ENCODE measurements at places on chromosomes 2 and 18.

GRCh38 chr2:46268196-46268595 lies 29.0 kb upstream of the EPAS1 start:
- DNase-seq = no peak

- DNase-seq = no peak
Measured at GRCh38 chr18:45666520-45666919, 51.2 kb downstream of the SLC14A2 start.

DNA sequence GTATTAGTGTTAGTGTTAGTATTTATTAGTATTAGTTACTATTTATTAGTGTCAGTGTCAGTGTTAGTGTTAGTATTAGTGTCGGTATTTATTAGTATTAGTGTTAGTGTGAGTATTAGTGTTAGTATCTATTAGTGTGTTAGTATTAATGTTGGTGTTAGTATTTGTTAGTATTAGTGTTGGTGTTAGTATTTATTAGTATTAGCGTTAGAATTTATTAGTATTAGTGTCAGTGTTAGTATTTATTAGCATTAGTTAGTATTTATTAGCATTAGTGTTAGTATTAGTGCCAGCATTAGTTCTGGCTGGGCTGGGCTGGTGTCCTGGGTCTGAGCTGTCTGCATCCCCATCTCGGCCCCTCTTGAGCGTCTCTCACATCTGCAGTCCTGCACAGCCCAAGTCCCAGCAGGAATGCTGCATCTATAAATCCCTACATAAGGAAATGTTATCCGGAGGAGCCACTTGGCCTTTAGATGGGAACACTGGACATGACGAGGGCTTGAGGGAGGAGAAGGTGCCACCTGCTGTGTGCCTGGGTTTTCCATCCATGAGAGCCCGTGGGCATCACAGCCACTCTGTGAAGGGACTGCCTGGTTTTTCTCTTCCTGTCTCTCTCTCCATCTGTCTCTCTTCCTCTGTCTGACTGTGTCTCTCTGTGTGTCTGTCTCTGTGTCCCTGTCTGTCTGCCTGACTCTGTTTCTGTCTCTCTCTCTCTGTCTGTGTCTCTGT lies 33.6 kb downstream of the TWIST2 start:
- DNase-seq = no peak

DNA sequence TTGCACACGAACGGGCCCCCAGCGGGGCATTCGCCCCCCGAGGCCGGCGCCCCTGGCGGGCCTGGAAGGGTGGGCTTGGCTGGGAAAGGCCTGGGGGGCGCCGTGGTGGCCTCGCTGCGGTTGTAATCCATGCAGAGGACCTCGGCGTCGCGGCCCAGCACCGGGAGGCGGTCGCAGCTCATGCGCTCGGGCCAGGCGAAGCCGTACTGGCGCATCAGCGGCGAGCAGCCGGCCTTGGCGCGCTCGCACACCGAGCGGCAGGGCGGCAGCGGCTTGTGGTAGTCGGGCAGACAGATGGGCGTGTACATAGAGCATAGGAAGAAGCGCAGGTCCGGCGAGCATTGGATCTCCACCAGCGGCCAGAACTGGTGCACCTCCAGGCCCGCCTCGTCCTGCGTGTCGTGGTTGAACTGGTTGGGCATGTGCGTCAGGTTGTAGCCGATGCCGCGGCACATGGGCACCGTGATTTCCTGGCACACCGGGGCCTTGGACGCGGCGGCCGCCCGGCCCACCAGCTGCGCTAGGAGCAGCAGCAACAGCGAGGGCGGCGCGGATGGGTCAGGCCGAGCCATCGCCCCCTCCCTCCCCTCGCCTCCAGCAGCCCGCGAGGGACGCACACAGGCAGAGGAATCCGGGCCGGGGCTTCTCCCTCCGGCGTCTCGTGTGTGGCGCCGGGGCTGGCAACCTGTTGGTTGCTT lies 1.4 kb downstream of the FZD5 start:
- DNase-seq = peak; percentile 79

DNA sequence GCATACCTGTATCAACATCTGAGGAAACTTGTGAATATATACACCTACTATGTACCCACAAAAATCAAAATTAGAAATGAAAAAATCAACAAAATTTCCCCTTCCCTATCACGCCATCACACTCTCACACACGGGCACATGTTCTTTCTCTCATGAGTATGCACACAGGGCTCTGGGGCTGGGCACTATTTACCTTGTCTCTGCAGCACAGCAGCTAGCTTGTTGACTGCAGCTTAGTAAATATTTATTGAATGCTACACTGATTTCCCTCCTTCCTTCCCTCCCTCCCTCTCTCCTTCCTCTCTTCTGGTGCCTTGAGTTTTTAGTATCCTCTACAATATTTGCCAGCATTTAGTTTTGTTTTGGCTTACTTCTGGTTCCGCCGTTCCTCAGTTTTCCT lies 182.7 kb upstream of the LHCGR start:
- no peak for DNase-seq

- DNase-seq = no peak
Measured at GRCh38 chr2:69089266-69089665, 76.3 kb downstream of the ANTXR1 start.

- DNase-seq = no peak
Measured at GRCh38 chr18:841647-842370, 29.8 kb upstream of the YES1 start.

DNA sequence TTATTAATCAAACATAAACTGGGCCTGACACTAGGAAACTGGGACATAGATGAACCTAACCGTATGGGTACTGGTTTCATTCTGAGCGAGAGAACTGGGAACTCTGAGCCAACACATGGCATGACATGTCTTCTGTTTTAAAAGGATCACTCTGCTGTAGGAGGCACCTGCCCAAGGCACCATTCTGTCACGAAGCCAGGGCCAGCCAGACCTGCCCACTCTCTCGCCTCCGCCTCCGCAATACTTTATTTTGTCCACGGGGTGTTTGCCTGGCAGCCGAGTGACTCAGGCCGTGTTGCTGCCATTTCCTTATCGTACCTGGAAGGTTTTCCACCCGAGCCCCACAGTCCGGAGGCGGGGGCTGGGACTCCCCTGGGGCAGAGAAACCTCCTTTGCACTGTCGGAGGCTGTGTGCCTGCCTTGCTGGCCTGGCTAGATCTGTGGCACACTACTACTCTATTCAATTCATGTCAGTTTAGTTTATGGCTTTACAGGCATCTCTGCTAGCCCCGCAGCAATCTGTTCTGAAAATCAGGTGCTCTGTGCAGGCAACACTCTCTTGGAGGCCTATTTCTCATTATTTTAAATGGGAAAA lies 120.4 kb upstream of the ACKR3 start:
- no peak for DNase-seq

- no peak for DNase-seq
Measured at GRCh38 chr2:88517759-88518201, 65.3 kb upstream of the FOXI3 start.

DNA sequence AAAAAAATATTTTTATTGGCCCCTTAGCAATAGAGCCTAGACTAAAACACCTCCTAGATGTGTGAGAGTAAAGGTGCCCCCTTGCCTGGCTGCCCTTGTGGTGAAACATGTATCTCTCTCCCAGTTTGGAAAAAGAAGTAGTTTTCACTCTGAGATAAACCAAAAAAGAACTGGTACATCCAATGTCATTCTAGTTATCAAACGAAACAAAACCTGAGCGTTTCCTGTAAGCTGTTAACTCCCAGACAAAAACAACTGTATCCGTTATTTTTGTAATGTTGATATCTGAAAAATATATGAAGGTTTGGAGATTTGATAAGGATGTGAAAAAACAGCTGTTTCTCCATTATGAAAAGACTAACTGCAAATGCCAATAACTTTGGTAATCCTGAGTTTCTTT lies 24.3 kb downstream of the HEATR5B start:
- no peak for DNase-seq

DNA sequence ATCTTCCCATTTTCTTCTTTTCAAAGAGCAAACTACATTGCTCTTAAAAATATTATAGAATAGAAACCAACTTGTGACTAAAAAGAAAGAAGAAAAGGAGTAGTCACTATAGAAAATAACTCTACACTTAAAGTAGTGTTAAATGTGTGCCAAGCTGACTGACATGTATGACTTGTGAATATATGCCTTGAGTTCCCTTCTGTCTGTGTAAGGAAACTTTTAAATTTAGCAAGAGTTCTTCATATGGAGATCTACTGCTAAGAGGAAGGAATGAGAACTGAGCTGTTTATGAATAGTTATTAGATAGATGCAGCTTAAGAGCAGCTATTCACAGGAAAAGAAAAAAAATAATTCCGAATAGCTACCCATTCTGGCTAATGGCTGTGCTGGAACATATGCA lies 1221.7 kb upstream of the ZEB2 start:
- no peak for DNase-seq

GRCh38 chr18:48563027-48563426 lies 24.2 kb downstream of the CTIF start:
- DNase-seq = no peak

- no peak for DNase-seq
Measured at GRCh38 chr18:9715978-9716774, 8.1 kb downstream of the RAB31 start.

DNA sequence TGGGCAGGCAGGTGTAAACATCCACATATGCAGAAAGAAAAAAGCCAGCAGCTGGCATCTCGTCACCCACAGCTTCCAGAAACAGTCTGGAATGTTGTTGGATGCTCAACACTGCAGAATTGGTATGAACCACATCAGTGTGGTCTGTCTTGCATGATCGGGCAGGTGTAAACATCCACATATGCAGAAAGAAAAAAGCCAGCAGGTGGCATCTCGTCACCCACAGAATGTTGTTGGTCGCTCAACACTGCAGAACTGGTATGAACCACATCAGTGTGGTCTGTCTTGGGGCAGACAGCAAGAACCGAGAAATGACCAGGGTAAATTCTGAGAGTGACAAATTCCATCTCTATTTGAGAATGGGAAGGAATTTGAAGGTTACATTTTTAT lies 39.6 kb downstream of the DOCK10 start:
- no peak for DNase-seq

- no peak for DNase-seq
Measured at GRCh38 chr2:106857882-106858478, 28.0 kb downstream of the ST6GAL2 start.

GRCh38 chr2:101064868-101065549 lies 62.9 kb downstream of the RPL31 start:
- no peak for DNase-seq

DNA sequence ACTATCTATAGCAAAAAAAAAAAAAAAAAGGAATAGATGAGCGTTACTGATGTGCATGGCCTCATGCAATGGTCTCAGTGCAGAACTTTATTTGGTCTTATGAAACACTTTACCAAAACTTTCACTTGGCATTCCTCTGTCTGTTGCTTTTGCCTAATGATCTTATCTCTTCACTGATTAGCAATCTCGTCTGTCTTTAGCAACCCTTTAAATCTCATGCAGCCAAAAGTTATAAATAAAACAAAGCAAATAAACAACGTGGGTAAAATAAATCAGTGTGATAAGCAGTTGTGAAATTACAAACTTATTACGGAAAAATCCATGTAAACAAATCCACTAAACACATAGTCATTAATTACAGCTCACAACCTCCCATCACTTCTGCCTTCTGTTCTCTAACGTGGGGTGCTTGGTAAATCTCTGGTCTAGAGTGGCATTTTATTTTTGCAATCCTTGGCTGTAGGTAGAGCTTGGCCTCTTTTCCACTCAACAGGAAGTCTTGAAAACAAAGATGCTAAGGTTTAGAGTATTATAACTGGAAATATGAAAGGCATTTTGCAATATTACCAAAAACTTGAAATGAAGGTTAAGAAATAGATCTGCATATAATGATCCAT lies 288.0 kb downstream of the AFF3 start:
- DNase-seq = no peak

DNA sequence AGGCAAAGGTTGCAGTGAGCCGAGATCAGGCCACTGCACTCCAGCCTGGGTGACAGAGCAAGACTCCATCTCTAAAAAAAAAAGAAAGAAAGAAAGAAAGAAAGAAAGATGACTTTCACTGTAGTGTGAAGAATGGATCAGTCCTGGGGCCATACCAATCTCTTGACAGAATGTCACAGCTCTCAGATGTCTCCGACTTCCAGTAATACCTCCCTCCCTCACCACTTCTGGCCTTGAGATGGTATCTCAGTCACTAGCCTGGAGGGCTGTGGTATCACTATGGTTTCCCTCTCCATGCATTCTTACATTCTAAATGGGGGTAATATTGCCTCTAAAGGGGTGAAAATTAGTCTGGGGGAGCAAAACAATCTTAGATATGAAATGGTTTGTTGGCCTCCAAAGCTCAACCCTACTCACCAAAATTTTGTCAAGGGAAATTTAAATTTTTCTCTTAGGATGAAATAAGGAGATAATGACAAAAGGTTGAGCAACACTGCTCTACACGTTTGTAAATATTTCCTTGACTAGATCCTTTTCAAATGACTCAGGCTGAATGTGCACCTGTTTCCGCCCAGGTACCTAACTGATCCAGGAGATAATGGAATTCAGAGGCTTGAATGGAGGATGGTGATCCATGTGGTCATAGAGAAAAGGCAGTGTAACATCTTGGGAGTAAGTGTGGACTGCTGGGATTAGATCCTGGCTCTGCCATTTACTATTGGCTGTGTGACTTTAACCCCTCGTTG lies 19.9 kb upstream of the SPRED2 start:
- DNase-seq = no peak

- DNase-seq = no peak
Measured at GRCh38 chr2:15449556-15450236, 111.4 kb downstream of the NBAS start.

DNA sequence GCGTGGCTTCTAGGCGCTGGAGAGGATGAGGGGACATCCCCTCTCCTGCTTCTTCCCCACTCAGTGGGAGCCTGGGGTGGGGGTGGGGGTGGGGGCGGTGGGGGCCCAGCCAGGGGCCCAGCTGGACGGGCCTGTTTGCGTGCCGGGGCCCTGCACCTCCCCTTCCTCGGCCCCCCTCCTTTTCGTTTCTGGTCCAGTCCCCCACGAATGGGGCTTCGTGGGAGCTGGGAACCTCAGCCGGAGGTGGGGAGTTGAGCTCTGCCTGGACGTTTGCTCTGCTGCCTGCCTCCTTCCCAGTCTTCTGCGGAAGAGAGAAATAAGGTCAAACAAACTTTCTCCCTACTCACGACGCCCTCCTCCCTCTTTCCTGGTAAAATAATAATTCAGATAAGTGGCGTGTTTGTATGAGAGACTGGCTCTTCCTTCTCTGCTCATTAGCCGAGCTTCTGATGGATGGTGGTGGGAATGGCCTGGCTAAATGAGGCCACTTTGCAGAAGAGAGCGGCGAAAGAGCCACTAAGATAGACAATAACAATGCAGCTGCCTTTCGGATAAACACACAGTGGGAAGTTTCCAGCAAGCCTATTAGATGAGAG lies 782 bp downstream of the MTA3 start:
- DNase-seq = no peak

DNA sequence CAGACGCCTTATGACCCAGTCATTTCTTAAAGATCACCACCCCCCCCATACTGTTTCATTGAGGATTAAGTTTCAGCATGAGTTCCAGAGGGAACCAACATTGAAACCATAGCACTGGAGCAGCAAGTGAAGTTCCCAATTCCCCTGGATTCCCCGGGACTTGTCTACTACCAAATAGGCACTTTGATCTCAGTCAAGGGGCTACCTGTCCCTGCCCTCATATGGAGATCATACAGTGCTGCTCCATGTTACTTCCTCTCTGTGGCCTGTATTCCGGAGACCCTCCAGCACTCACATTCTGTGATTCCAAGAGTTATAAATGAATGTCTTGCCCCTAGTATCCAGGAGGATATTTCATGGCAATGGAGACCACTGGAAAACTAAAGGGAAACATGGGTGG lies 42.5 kb downstream of the RNF144A start:
- no peak for DNase-seq

Data from LNCaP clone FGC (cell line).